AG09309 (cell line): ENCODE measurements at places on chromosomes 1 and 21.

- DNase-seq: no peak
Observed at GRCh38 chr1:46936788-46937187, 4.5 kb downstream of the CYP4A11 start.

- DNase-seq: no peak
Observed at GRCh38 chr1:198878566-198878965, 239.7 kb downstream of the PTPRC start.

- DNase-seq: no peak
Observed at GRCh38 chr1:24619376-24619775, 23.7 kb upstream of the SRRM1 start.

DNA sequence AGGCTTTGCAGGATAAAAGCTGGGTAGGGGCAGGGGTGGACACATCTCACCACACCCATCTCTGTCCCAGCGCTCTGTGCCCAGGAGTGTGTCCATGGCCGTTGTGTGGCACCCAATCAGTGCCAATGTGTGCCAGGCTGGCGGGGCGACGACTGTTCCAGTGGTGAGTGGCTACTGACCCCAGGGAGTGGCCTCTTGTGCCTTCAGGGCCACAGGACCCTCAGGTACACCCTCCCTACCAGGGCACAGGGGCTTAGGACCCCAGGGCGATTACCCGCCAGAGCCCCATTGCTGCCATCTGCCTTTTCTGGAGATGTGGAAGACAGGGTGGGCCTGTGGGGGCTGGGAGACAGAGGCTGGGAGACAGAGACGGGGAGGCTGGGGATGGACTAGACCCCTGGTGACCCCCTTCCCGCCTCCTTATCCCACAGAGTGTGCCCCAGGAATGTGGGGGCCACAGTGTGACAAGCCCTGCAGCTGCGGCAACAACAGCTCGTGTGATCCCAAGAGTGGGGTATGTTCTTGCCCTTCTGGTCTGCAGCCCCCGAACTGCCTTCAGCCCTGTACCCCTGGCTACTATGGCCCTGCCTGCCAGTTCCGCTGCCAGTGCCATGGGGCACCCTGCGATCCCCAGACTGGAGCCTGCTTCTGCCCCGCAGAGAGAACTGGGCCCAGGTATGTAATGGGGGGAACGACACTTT lies 12.8 kb downstream of the PEAR1 start:
- DNase-seq: no peak

DNA sequence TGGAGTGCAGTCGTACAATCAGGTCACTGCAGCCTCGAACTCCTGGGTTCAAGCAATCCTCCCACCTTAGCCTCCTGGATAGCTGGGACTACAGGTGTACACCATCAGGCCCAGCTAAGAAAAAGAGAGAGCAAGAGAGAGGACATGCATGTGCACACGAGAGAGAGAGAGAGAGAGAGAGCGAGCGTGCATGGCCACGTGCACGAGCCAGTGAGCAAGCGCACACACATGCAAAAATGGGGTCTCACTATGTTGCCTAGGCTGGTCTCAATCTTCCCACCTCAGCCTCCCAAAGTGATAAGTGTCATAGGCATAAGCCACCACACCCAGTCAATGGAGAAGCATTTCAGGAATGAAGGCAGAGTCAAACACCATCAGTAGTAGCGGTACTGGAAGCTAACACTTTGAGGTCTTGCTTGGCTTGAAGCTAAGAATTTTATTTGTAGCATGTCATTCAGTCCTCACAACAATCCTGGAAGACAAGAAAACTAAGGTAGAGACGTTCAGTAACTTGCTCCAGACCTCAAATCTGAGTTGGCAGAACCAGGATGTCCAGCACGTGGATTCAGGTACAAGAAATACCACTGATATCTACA lies 14.5 kb downstream of the GNB1 start:
- DNase-seq: no peak

GRCh38 chr1:92211166-92211565 lies 6.5 kb upstream of the C1orf146 start:
- peak; percentile 59 for DNase-seq

DNA sequence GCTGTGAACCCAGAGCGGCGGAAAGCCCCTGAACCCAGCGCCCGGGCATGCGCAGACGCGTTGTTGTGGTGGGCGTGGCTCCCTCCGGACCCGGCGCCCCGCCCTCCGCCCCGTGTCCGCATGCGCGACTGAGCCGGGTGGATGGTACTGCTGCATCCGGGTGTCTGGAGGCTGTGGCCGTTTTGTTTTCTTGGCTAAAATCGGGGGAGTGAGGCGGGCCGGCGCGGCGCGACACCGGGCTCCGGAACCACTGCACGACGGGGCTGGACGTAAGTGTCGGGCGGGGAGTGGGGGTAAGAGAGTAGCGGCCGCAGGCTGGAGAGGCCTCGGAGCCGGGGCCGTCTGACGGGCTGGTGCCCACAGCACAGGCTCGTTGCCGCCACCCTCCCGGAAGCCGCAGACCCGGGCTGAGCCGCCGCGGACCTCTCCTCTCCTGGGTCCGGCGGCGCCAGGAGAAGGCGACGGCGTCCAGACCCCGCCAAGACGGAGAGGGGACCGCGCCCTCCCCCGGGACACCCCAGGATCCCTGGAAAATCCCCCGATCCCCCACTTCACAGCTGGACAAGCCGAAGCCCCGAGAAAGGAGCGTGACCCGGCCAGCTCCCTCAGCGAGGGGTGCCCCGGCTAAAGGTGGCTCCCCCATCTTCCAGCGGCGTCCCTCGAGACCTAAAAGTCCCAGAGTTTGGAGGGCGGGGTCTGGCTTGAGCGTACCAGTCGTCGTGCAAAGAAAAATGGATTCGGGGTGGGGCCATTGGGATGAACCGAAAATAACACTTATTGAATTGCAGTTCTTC lies at the start of gene TMEM50A:
TSS of gene TMEM50A (plus strand) at position 147 of the 794 bp plus-strand sequence. CDS start 2,153 bp downstream, outside the sequence.
- no peak for DNase-seq

DNA sequence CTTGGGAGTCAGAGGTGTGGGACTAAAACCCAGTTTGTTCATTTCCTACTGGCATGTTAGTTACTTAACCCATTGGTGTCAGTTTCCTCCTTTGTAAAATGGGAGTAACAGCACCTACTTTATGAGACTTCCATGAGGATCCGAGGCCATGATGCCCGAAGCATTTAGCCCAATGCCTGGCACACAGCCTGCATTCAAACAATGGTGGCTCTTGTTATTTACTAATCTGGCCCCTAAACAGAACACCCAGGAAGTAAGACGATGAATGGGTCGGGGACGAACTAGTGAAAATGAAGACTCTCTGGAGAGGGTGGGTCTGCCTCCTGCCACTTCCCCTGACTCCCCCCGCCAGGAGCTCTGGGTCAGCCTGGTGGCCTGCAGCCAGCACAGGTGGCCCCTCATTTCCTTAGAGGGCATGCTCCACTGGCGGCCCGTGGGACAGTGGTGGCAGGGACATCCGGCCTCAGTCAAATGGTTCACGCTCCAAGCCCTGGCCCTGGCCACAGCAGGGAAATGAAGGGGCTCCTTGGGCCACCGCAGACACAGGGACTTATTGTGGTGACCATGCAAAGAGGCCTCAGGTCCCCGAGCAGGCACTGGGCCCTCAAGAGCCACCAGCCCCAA lies 9.5 kb upstream of the TAS1R2 start:
- DNase-seq: no peak

- no peak for DNase-seq
Observed at GRCh38 chr1:159647616-159648015, 60.0 kb downstream of the APCS start.

GRCh38 chr1:180946541-180947498 lies 34.1 kb downstream of the KIAA1614 start:
- DNase-seq: no peak

- no peak for DNase-seq
Observed at GRCh38 chr1:82707681-82708080, 906.9 kb downstream of the ADGRL2 start.

DNA sequence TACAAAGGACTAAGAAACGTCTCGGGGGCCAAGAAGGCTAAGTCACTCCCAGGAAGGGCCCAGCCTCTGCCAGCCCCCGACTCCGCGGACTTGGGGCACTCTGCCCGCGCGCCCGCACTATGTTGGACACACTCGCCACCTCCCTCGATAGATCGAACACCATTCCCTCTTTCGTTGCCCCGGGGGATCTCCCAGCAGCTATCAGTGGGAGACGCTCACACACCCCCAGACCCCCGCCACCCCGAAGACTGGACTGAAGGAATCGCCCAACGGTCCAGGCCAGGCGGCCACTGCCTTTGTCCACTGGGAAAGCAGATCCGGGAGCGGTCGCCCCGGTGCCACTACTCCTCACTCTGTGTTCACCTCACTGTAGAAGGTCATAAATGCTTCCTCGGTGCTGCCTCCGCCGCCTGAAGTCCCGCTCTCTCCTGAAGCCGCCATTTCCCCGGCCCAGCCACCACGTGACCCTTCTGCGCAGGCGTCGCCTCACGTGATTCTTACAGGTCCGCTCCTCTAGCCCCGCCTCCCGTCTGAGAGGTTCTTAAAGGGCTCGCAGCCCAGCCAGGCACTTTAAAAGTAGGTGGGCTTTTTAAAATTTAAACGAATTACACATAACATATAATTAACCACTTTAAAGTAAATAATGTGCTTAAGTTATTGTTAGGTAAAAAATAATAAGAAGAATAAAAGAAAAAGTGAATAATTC lies at the start of gene DNAJC8:
TSS of gene DNAJC8 (minus strand) at position 472 of the 706 bp plus-strand sequence. CDS start at position 441, 31 bp downstream.
- DNase-seq: peak; percentile 49

DNA sequence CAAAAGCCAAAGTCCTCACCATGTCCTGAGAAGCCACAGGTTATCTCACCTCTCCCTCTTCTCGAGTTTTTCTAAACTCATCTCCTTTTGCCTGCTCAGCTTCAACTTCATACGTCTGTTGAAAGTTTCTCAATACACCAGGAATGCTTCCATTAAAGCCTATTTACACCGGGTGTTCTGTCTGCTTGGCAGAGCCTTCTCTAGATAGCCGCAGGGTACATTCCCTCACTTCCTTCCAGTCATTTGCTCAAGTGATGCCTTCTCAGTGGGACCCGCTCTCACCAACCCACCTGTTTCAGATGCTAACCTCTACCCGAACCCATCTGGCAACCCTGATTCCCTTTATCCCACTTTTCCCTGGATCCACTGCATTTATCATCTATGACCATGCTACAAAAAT lies 257.0 kb upstream of the ADGRL2 start:
- DNase-seq: no peak

GRCh38 chr1:57307392-57308170 lies 116.3 kb downstream of the DAB1 start:
- DNase-seq: no peak

GRCh38 chr1:20978413-20978812 lies 191.3 kb upstream of the HP1BP3 start:
- DNase-seq: no peak

DNA sequence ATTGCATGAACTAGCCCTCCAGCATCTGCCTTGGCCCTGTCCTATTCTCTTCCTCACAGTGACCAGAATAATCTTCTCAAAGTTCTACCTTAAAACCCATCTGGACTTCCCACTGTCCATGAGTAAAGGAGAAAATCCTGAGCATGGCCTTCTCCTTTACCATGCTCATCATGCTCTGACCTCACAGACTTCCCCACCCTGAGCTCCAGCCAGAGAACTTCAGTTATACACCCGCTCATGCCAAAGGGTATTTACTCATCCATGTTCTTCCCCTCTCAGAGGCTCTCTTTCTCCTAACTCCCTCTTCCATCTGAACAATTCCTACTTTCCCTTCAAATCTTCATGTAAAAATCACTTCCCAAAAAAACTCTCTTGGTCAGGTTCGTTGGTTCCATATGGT lies 188.4 kb downstream of the SETD4 start:
- DNase-seq: no peak

DNA sequence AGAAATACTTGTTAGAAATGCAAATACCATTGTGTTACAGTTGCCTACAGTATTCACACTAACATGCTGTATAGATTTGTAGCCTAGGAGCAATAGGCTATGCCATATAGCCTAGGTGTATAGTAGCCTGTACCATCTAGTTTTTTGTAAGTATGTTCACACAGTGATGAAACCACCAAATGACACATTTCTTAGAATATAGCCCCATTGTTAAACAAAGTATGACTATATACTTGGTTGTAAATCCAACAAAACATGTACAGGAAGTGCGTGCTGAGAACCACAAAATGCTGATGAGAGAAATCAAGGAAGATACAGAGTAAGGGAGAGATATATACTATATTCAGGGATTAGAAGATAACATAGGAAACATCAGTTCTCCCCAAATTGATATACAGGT lies 92.2 kb downstream of the POU2F1 start:
- DNase-seq: no peak

- no peak for DNase-seq
Observed at GRCh38 chr21:32414579-32415358, 2.3 kb downstream of the EVA1C start.

GRCh38 chr1:1616838-1617237 lies 1.5 kb downstream of the MIB2 start:
- DNase-seq: no peak

- DNase-seq: no peak
Observed at GRCh38 chr1:17236779-17237560, 11.9 kb upstream of the PADI3 start.

DNA sequence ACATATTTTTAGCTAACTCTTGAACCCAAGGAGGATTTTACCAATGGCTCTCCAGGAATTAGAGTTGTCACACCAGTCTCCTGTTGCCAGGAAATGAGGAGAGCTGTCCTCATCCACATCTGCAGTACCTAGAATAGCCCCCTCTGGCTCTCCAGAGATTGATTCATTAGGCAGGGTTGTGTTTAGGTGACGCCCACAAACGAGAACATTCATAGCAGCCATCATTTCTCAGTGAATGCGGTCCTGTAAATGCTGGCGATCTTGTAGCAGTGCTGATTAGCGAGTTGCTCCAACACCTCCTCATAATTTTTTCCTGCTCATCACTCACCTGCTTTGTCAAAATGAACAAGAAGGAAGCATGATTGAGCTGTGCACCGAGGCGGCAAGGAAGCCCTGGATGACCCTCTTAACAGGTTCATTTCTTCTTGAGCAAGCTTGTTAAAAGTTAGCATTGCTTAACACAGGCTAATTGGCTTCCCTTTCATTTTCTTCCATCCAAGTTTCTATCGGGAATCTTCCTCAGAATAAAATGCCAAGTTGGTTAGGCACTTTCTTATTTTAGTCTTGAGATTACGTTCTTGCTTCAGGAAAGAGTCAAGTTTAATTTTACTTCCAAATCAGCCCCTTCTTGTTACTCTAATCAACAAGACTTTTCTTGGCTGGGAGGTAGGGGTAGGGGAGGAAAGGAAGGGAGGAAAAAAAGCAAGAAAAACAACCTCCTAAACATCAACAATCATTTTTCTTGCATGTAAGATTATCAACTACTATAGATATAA lies 16.5 kb upstream of the KLHDC8A start:
- DNase-seq: no peak

- no peak for DNase-seq
Observed at GRCh38 chr1:201481761-201482493, 12.9 kb upstream of the PHLDA3 start.

GRCh38 chr1:178151831-178152230 lies 57.9 kb downstream of the RASAL2 start:
- no peak for DNase-seq

DNA sequence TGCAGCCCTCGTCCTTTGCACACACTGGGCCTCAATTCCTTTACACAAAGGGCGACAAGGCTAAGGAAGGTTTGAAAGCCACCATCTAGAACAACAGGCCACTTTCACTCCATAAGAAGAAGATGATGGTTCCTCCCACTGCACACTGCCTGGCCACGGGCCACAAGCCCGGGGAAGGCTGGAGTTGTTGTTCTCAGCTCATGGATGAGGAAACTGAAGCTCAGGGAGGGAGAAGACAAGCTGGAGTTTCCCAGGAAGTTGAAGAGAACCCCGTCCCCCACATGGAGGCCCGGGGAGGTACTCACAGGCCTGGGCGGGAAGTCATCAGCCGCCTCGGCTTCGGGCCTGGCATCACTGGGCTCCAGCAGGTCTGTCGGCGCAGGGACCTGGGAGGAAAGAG lies 24.6 kb upstream of the DDOST start:
- DNase-seq: no peak

GRCh38 chr1:180176965-180177364 lies 22.3 kb downstream of the QSOX1 start:
- no peak for DNase-seq
